T-cell (primary cell): ENCODE measurements at places on chromosomes 16 and 17.

- DNase-seq: no peak
Observed at GRCh38 chr17:58446086-58446485, 28.8 kb upstream of the RNF43 start.

GRCh38 chr17:71084838-71085237 is 915.5 kb downstream of the KCNJ2 start:
- DNase-seq: no peak

DNA sequence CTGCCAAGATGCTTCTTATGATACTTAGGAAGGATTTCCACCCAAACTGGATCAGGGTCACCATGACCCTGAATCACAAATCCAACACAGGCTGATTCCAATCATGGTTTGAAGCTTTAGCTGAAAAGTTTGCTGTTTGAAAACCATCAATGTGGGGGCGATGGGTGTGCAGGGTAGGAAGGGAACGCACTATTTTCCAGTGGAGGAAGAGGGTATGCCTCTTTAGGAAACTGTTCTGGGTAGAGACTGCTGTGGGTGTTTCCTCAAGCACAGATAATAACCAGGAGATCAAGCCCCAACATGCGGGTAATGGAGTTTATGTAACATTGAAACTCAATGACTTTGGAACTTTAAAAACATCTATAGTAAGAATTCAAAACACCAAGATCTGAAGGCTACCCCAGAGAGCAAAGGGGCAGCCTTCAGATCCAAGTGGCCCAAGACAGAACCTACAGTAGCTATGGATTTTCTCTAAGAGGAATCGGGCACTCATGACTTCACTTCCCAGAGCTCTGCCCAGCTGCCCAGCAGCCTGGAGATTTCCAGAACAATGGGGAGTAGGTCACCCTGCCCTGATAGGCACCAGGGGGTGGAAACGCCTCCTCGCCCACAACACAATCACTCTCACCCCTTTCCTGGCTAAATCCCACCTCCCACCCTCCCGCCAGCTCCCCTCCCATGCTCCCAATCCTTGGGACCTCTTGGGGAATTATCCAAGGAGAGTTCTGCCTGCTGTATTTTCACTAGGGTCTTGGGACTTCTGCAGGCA is 22.8 kb downstream of the TRIM25 start:
- no peak for DNase-seq

- no peak for DNase-seq
Observed at GRCh38 chr16:58679763-58680162, 4.8 kb downstream of the SLC38A7 start.

DNA sequence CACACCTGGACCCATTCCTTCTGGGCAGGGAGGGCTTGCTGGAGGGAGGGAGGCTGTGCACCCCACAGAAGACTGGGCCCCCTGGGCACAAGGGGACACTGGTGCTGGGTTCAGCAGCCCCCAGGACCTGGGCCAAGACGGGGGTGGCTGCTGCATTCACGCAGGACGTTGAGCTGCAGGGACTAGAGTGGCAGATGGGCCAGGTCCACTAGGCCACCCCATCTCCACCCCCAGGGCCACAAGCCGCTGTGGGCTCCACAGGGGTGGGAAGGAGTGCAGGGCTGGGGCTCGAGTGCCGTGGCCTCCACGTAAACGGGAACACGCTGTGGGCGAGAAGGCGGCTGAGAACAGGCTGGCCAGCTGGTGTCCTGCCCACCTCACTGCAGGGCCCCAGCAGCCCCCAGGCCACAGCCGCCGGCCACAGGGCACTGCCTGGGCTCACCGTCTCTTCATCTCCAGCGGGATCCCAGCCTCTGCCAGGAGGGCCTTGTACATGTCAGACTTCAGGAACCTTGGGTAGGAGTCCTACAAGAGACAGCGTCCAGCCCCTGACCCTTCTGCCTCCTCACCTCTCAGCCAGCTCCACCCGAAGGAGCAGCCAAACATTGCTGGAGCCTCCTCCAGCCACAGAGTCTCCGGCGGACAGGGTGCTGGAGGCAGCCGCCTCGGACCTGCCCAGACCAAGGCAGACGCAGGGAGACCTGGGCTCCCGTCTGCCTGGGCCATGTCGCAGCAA is 6.5 kb downstream of the RGS11 start:
- DNase-seq: no peak
